ENCODE measurements at places on chromosomes 12 and 14.

- no peak for DNase-seq
These were observed 58.2 kb downstream of the SLC16A7 start for GRCh38 chr12:59654061-59654460.

- DNase-seq: no peak
These were observed 31.5 kb upstream of the PTGDR start for GRCh38 chr14:52235866-52236510.

GRCh38 chr12:132103542-132104308 lies 40.4 kb downstream of the DDX51 start:
- DNase-seq: no peak

- no peak for DNase-seq
These were observed 33.9 kb downstream of the ACTN1 start for GRCh38 chr14:68945190-68945584.

DNA sequence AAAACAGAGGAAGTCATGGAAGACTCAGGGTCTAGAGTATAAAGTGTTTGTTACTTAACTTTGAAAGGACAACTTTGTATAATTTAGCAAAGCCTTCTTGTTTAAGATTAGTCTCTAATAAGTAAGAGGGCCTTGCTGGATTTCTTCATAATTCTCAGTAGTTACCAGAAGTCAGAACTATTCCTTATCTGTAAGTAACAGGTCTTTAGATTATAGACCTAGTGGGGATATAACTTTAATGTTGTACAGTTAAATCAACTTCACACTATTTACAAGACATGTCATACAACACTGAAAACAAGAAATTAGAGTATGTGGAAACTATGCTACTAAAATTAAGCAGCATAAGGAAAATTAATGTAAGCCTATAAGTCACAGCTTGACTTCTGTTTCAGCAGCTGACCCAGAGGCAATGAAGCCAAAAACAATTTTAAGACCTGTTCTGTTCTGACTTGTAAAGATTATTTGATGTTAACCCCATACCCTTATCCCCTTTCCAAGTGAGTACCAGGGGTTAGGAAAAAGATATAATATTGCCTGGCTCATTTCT lies 398.3 kb downstream of the RAD51B start:
- no peak for DNase-seq

GRCh38 chr12:6370994-6371754 lies 4.2 kb downstream of the SCNN1A start:
- peak; percentile 98 for DNase-seq

- no peak for DNase-seq
These were observed 1.6 kb downstream of the DGKA start for GRCh38 chr12:55932551-55932910.

GRCh38 chr12:9333161-9333560 lies 125.0 kb upstream of the PZP start:
- no peak for DNase-seq

- peak; percentile 60 for DNase-seq
These were observed 325 bp downstream of the CRIP1 start for GRCh38 chr14:105486974-105487448.

- DNase-seq: no peak
These were observed 26.4 kb downstream of the NOS1 start for GRCh38 chr12:117334855-117335587.

- DNase-seq: no peak
These were observed 71.8 kb upstream of the MAX start for GRCh38 chr14:65173973-65174693.

DNA sequence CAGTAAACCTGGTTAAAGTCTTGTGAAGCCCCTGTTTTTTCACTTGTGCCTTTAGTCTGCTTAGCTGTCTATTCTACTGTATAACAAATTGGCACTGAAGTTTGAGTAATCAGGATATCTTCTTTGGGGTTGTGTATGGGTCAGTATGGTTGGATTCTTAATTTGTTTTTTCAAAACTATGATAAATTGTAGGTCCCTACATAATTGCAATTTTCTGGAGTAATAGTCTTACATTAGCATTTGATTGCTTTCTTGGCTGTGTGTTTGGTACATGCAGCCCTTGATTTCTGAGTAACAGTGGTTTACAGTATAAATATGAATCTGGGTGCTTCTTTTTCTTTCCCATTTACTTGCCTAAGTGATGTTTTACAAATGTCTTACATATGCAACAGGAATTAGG lies 186.6 kb downstream of the TMTC2 start:
- no peak for DNase-seq

DNA sequence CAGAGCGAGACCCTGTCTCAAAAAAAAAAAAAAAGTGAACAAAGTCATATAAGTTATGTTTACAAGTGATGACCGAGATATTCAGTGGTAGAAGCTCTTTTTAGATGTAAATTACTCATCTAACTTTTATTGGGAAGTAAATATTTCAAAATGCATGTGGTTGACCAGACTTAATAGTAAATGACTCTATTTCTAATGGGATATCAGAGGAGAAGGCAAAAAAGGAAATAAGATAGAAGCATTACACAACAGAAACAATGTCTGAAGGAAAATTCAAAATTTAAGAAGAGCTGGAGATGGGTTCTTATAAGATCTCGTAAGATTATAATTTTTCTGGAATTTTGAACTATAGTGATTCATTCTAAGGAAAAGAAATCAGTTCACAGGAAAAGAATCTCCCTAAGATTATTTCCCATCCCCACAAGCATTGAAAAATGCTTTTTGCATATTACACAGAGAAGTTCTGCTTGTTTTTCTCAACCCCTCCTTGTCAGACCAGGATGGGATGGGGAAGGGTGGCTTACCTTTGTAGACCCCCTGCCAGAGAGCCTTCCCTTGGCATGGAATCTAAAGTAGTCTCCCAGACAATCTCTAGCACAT lies 63.1 kb upstream of the STK38L start:
- no peak for DNase-seq

DNA sequence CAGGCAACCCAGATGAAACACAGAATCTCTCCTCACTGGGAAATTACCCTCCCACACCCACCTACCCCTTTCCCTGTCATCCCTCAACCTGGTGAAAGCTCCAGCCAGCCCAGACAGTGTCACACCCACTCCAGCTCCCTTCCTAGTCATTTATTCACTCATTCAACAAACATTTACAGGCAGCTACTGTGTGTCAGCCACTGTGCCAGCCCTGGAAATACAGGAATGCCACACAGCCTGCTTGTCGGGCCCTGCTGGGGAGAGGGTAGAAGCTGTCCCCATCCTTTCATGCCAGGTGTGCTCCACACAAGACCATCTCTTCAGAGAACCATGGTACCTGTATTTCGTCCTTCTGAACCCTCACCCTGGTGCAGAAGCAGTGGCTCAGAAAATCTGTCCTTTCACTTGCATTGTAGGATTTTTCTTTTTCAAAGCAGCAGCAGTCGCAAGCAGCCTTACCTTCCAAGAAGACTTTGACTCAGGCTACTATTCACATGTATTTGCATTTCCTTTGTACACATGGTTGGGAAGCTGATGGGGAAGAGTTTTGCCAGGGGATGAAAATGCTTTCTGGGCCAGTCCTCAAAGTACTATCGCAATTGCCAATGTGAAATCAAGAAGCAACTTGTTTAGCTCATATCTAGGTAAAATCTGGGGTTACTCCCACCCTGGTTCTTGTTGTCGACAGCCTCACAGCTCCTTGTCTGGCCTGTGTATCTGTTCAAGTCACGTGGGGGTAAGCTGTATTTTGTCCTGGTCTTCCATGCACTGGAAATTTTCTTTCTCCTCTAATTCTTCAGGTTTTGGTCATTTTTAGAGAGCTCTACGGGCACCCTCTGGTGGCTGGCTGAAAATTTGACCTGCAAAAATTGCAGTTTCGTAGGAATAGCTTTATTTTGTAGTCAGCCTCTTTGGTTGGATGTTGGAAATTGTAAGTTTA lies 147.4 kb upstream of the EGLN3 start:
- peak; percentile 30 for DNase-seq

GRCh38 chr12:68310370-68310769 lies 21.8 kb downstream of the MDM1 start:
- DNase-seq: peak; percentile 75

GRCh38 chr12:65534238-65534841 lies 255.9 kb downstream of the MSRB3 start:
- DNase-seq: no peak

GRCh38 chr12:131854861-131855476 lies 26.8 kb downstream of the MMP17 start:
- no peak for DNase-seq
